ENCODE measurements at places on chromosomes 6 and 20.

GRCh38 chr20:646107-646867 lies 6.7 kb downstream of the SRXN1 start:
- DNase-seq: no peak

- DNase-seq: no peak
Observed at GRCh38 chr20:22346716-22347115, 237.7 kb downstream of the FOXA2 start.

DNA sequence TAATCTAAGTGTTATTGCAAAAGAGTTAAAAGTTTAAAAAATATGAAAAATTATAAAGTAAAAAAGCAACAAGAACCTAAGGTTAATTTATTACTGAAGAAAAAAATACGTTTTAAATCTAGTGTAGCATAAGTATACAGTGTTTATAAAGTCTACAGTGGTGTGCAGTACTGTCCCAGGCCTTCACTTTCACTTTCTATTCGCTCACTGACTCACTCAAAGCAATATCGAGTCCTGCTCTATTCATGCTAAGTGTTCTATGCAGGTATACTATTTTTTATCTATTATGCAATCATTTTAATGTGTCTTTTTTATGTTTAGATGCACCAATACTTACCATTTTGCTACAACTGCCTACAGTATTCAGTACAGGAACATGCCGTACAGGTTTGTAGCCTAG lies 113.0 kb downstream of the MANEA start:
- no peak for DNase-seq

GRCh38 chr6:152720974-152721373 lies 23.3 kb downstream of the MYCT1 start:
- DNase-seq: no peak

GRCh38 chr20:47290008-47290407 lies 66.5 kb downstream of the ZMYND8 start:
- DNase-seq: no peak

DNA sequence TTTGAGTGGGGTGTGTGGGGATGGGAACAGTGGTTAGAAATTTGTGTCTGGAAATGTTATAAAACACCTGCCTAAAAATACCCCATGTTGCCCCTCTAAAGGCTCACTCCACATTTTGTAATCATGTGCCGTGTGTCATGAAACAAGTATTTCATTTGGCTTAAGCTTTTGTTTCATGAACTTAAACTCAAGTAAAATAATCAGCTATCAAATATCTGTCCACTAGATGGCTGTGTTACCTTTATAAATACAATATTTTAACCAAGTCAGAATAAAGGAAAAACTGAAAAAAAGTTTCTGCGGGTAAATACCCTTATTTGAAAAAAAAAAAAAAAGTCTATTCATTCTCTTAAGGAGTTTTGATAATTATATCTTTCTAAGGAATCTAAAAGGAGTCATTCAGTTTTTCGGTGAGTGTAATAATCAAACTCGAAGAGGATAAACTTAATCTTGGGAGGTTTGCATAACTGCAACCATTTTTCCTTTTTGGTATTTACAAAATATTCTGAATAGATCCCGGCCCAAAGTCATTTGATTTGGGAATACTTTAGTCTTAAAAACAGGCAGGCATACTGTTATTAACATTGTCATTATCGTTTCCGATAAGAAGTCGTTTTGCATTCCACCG lies 29.9 kb upstream of the MTRF1L start:
- DNase-seq: no peak

DNA sequence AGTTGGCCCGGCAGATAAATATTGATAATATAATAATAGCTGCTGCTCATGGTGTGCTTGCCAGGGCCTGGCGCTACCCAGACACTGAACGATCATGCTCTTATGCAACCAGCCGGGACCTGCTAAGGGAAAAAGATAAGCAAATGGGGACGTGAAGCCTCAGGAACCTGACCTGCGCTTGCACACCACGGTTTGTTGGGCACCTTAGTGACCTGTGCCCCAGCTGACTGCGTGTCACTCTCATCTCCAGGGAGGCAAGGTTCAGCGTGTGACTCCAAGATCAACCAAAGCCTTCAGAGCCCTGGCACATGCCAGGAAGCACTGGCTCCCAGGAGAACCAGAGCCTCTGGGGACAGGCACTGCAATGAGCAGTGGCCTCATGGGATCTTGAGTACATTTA lies 111.1 kb downstream of the AGPAT4 start:
- no peak for DNase-seq

- DNase-seq: no peak
Observed at GRCh38 chr20:21554376-21554890, 40.6 kb upstream of the NKX2-2 start.

- DNase-seq: no peak
Observed at GRCh38 chr6:149933036-149933435, 8.8 kb upstream of the ULBP2 start.

DNA sequence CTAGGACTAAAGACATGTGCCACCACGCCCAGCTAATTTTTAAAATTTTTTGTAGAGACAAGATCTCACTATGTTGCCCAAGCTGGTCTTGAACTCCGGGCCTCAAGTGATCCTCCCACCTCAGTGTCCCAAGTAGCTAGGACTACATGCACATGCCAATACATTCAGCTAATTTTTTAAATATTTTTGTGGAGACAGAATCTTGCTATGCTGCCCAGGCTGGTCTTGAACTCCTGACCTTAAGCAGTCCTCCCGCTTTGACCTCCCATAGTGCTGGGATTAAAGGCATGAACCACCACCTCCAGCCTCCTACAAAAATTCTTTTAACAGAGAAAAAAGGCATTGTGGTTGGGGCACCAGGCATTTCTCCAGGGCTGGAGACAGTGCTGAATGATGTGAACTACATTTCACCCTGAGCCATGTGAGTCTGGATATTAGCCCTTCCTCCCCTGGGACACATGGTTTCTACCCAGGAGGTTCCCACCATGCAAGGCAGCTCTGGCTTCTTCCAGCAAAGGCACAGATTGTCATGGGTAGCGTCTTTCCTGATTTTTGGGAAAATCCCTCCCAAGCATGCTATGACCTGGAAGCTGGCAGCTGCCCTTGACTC lies 36.3 kb upstream of the CMTR1 start:
- DNase-seq: no peak

- DNase-seq: no peak
Observed at GRCh38 chr6:147905711-147906110, 397.2 kb downstream of the SAMD5 start.

GRCh38 chr6:148760258-148760534 lies 13.4 kb downstream of the UST start:
- DNase-seq: peak; percentile 27

DNA sequence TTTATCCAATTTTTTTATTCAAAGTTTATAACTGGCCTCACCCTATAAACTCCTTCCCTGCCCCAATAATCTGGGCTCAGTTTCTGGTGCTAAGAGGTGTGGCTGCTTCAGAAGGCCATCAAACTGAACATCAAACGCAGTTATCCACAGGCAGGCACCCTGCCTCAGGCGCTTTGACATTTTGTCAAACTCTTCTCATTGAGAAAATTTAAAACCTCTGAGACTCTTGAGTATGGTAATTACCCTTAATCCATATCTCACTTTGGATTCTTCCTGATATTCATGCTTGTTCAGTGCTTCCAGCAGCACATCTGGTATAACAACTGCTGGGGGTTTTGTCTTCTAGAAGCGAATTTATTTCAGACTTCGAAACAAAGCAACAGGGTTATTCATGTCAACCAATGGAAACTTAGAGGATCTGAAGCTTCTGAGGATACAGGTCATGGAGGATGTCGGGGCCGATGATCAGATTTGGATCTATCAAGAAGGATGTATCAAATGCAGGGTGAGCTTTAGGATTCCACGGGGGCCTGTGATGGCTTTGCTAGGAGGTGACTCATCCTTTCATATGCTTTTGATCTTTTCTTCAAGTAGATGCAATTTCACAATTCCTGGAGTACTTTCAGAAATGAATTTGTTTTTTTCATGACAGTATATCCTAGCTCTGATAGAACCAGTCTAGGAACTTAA lies 68.2 kb downstream of the RTN4IP1 start:
- no peak for DNase-seq
